ENCODE measurements at places on chromosomes 13 and 19.
A peak's percentile ranks its signal among the peaks of the same experiment; 100 is the strongest.

DNA sequence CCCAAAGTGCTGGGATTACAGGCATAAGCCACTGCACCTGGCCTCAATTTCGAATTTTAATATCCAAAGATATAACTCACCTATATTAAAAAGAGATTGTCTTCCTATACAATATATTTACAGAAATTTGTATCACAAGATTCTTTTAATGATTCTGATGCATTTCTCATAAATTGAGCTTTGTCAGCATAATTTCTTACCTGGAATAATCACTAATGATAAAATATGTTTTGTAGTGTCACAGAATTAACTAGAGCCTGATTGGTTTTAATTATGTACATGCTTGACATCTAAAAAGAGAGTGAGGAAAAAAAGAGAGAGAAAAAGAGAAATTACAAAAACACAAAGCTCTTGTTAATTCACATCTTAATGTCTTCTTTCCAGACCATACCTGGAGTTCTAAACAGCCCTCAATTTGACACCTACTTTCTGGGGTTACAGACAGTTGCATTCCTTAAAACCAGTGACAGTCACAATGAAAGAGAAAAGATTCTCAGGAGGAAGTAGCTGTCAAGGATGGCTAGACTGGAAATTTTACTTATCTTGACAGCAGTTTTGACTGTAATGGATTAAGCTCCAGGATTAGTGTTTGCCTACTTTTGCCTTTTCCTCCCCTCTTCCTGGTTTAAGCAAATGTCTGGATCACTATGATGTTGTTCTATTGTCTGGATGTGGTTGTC is 214.4 kb downstream of the SPRY2 start:
- no peaks in the 10 kb centered on the region for H3K4me1 ChIP-seq
- H3K4me3 ChIP-seq, result no peak overlapping the region
- H3K27me3 ChIP-seq, result no peaks in the 10 kb centered on the region
- no peak overlapping the region for H3K27ac ChIP-seq
- H3K36me3 ChIP-seq, result no peaks in the 10 kb centered on the region

- H3K4me3 ChIP-seq, result no peak overlapping the region
- no peaks in the 10 kb centered on the region for H3K36me3 ChIP-seq
- H3K4me1 ChIP-seq, result peaks cover 35% of the 10 kb centered on the region
Measured at GRCh38 chr13:42490676-42491075, 83.3 kb upstream of the TNFSF11 start.

GRCh38 chr13:25659091-25659795 is 287.5 kb downstream of the ATP8A2 start:
- H3K4me1 ChIP-seq, result no peaks in the 10 kb centered on the region
- H3K27me3 ChIP-seq, result peaks cover 15% of the 10 kb centered on the region
- no peak overlapping the region for H3K4me3 ChIP-seq
- DNase-seq, result no peak
- no peaks in the 10 kb centered on the region for H3K36me3 ChIP-seq
- no peak overlapping the region for H3K27ac ChIP-seq

DNA sequence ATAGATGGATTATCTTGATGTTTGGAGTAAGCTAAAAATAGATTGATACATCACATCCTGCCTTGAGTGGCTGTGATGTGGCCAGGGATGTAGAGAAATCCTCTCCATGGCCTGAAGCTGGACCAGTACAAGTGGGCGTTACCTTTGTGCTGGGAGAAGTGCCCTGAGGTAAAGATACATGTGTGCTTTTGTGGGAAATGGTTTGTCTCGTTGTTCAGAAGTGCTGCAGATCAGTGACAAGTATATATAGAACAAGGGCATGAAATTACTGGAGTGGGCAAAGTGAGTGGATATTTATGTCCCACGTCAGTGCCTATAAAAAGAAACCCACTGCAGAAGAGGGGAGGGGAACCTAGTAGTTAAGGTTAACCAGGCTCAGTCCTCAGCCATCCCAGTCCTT is 12.2 kb upstream of the ZNF304 start:
- no peak overlapping the region for H3K4me3 ChIP-seq
- H3K36me3 ChIP-seq, result peaks cover 37% of the 10 kb centered on the region
- no peaks in the 10 kb centered on the region for H3K4me1 ChIP-seq
- DNase-seq, result no peak
- H3K27ac ChIP-seq, result no peak overlapping the region
- H3K27me3 ChIP-seq, result no peaks in the 10 kb centered on the region

GRCh38 chr13:30043631-30043925 is 193.2 kb upstream of the UBL3 start:
- no peak overlapping the region for H3K4me3 ChIP-seq

- H3K4me3 ChIP-seq, result no peak overlapping the region
- H3K4me1 ChIP-seq, result peaks cover 25% of the 10 kb centered on the region
- H3K27me3 ChIP-seq, result no peaks in the 10 kb centered on the region
- H3K36me3 ChIP-seq, result no peaks in the 10 kb centered on the region
Measured at GRCh38 chr13:112669881-112670499, 19.8 kb upstream of the ATP11A start.

DNA sequence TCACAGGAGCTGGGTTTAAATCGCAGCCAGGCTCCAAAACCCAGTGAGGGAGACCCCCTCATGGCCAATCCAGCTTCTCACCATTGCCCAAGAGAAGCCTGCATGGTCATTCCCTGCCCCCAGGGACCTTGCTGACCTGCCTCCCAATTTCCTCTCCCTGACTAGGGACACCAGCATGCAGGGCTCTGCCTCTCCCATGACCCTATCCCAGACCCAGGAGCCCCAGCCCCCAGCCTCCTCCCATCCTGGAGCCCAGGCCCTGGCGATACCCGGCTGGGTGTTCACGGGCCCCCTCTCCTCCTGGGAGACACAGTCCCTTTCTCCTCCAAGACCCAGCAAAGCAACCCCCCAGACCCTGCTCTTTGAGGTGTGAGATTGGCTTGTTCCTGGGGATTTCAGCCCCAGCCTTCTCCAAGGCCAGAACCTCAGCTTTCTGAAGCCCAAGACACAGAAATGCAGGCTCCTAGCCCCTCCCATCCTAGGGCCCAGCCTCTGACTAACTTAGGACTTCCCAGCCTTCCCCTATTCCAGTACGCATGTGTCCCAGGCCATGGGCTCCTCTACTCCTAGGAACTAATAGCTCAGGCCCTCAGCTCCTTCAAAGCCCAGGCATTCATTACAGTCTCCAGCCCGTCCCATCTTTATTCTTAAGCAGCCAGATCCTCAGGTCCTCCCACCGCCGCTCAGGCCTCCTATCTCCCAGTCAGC is 1.1 kb downstream of the GYS1 start:
- H3K36me3 ChIP-seq, result peaks cover 63% of the 10 kb centered on the region
- no peak for DNase-seq
- H3K27ac ChIP-seq, result peak overlapping the region; percentile 94

- peaks cover 92% of the 10 kb centered on the region for H3K36me3 ChIP-seq
- no peaks in the 10 kb centered on the region for H3K27me3 ChIP-seq
- no peak for DNase-seq
- peaks cover 17% of the 10 kb centered on the region for H3K4me1 ChIP-seq
Measured at GRCh38 chr19:10327793-10328192, 5.5 kb downstream of the RAVER1 start.

GRCh38 chr13:60146471-60146870 is 17.3 kb downstream of the DIAPH3 start:
- H3K27ac ChIP-seq, result no peak overlapping the region
- DNase-seq, result no peak
- H3K36me3 ChIP-seq, result no peaks in the 10 kb centered on the region

- no peak overlapping the region for H3K27ac ChIP-seq
- H3K4me1 ChIP-seq, result no peaks in the 10 kb centered on the region
- H3K27me3 ChIP-seq, result peaks cover 14% of the 10 kb centered on the region
- DNase-seq, result no peak
Measured at GRCh38 chr19:50590191-50590590, 22.0 kb upstream of the LRRC4B start.

DNA sequence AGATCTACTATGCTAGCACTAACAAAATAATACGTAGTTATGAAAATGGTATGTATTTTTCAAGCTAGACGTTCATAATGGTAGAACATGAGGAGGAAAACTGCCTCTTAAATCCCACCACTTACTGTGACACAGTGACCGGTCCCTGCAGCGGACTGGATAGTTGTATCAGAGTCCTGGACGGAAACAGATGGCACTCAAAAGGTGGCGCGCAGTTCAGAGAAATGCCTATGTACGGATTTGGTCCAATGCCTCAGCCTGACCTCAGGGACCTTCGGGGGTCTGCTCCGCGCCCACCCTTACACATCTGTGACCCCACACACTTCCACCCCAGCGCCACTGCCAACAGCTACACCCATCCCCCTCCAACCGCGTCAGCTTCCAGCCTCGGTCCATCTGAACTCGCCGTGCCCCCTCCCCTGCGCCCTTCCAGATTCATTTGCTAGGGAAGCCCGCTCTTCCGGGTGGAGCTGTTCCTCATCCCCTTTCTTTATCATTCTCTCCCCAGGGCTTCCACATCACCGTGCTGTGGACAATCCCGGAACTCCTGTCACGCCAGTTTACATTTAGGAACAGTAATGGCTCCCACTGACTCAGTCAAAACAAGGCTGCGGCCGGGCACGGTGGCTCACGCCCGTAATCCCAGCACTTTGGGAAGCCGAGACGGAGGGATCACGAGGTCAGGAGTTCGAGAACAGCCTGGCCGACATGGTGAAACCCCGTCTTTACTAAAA is 792 bp upstream of the LENG8 start:
- DNase-seq, result no peak
- peak overlapping the region; percentile 98 for H3K27ac ChIP-seq
- peak overlapping the region; percentile 98 for H3K4me3 ChIP-seq
- no peaks in the 10 kb centered on the region for H3K27me3 ChIP-seq
- H3K36me3 ChIP-seq, result peaks cover 78% of the 10 kb centered on the region

- no peaks in the 10 kb centered on the region for H3K27me3 ChIP-seq
- no peak overlapping the region for H3K27ac ChIP-seq
- no peak for DNase-seq
- no peak overlapping the region for H3K4me3 ChIP-seq
- no peaks in the 10 kb centered on the region for H3K4me1 ChIP-seq
Measured at GRCh38 chr13:105008604-105009003, 1526.9 kb downstream of the EFNB2 start.

- no peaks in the 10 kb centered on the region for H3K36me3 ChIP-seq
- DNase-seq, result no peak
- no peak overlapping the region for H3K27ac ChIP-seq
- H3K4me3 ChIP-seq, result no peak overlapping the region
Measured at GRCh38 chr13:36736119-36736726, 62.4 kb downstream of the SERTM1 start.

GRCh38 chr19:11423164-11423790 is 4.2 kb upstream of the RGL3 start:
- peaks cover 44% of the 10 kb centered on the region for H3K4me1 ChIP-seq
- no peak overlapping the region for H3K27ac ChIP-seq
- H3K27me3 ChIP-seq, result peaks cover 57% of the 10 kb centered on the region
- H3K36me3 ChIP-seq, result no peaks in the 10 kb centered on the region

- H3K27ac ChIP-seq, result peak overlapping the region; percentile 73
- H3K4me3 ChIP-seq, result no peak overlapping the region
- DNase-seq, result no peak
- H3K4me1 ChIP-seq, result peaks cover 36% of the 10 kb centered on the region
- peaks cover 90% of the 10 kb centered on the region for H3K36me3 ChIP-seq
- no peaks in the 10 kb centered on the region for H3K27me3 ChIP-seq
Measured at GRCh38 chr19:15404780-15405211, 14.0 kb downstream of the AKAP8L start.

DNA sequence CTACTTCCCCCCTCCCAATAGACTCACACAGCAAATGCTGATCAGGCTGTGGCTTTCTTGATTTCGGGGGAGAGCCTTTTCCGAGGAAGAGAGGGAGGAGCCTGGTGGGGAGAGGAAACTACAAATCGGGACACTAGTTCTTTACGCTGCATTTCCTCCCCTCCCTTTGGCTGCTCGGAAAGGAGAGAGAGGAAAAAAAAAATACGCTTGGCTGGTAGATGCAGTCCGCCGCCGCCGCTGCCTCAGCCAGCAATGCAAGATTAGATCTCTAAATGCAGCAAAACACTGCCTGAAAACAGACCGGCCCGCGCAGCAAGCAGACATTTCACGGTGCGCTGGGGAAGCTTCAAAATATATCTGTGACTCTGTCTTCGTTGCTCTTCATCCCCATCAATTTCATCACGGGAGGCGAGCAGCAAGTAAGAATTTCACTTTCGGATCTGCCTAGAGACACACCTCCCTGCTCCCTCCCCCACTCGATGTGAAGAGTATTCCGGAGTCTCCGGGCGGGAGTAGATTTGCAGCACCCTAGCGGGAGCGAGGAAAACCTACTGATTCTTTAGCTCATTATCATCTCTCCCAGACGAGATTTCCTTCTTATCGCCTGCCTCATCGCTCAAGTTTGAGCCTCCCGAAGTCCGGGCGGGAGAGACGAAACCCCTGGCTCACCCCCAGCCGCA is at the start of gene PCDH17:
Gene PCDH17, plus strand, starts transcription at position 149 of the 680 bp plus-strand sequence. CDS start 803 bp downstream, outside the sequence.
- peak within 1 kb of the TSS; percentile 69 for H3K4me3 ChIP-seq
- peaks cover 51% of the 10 kb centered on the region for H3K4me1 ChIP-seq
- H3K27me3 ChIP-seq, result peaks cover 75% of the 10 kb centered on the region
- peaks cover 10% of the 10 kb centered on the region for H3K36me3 ChIP-seq
- no peak for DNase-seq

GRCh38 chr13:110277357-110277975 is 29.5 kb downstream of the COL4A1 start:
- H3K27ac ChIP-seq, result no peak overlapping the region
- no peak overlapping the region for H3K4me3 ChIP-seq
- DNase-seq, result no peak
- no peaks in the 10 kb centered on the region for H3K36me3 ChIP-seq

DNA sequence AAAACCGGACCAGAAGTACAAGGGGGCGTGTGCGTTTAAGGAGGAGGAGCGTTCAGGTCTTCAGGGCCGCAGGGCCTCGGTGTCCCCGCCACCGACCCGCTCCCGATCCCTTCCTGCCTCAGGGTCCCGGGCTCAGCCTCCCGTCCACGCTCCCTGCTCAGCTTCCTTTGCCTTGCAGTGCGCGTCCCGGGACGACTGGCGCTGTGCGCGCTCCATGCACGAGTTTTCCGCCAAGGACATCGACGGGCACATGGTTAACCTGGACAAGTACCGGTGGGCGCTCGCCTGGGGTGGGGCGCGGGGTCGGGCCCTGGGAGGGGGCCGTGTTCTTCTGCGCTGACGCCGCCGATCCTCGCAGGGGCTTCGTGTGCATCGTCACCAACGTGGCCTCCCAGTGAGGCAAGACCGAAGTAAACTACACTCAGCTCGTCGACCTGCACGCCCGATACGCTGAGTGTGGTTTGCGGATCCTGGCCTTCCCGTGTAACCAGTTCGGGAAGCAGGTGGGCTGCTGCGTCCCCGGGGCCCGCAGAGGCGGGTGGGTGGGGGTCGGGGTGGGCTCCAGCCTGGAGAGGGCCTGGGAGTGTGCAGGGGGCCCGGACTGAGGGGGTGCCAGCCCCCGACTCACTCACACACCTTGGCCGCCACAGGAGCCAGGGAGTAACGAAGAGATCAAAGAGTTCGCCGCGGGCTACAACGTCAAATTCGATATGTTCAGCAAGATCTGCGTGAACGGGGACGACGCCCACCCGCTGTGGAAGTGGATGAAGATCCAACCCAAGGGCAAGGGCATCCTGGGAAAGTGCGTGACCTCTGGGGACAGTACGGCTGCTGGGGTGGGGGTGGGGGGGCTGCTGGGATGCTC is 1.4 kb downstream of the GPX4 start:
- peaks cover 36% of the 10 kb centered on the region for H3K36me3 ChIP-seq
- peaks cover 35% of the 10 kb centered on the region for H3K4me1 ChIP-seq
- peak overlapping the region; percentile 82 for H3K4me3 ChIP-seq

- H3K4me1 ChIP-seq, result no peaks in the 10 kb centered on the region
- no peaks in the 10 kb centered on the region for H3K27me3 ChIP-seq
- no peak overlapping the region for H3K27ac ChIP-seq
- no peak overlapping the region for H3K4me3 ChIP-seq
Measured at GRCh38 chr13:22964245-22964966, 216.4 kb upstream of the SGCG start.

GRCh38 chr13:85287528-85287927 is 511.7 kb downstream of the SLITRK6 start:
- H3K27me3 ChIP-seq, result no peaks in the 10 kb centered on the region
- H3K27ac ChIP-seq, result no peak overlapping the region
- H3K4me3 ChIP-seq, result no peak overlapping the region
- DNase-seq, result no peak

- peaks cover 14% of the 10 kb centered on the region for H3K4me1 ChIP-seq
- no peak overlapping the region for H3K4me3 ChIP-seq
- peaks cover 35% of the 10 kb centered on the region for H3K27me3 ChIP-seq
- no peaks in the 10 kb centered on the region for H3K36me3 ChIP-seq
Measured at GRCh38 chr13:30880151-30880855, 25.8 kb upstream of the MEDAG start.
